ENCODE measurements at places on chromosomes 16 and 17. TPM values are rescaled to one million over a fixed set of nuclear protein-coding genes. Genes with fewer than 3 reads are reported as not detected.

The CCDC78 gene
- 0.93 TPM for total RNA-seq

The GPR179 gene
- total RNA-seq: 0.06 TPM

The PTGES3L gene
- total RNA-seq: 5.8 TPM

The RAB34 gene
- 110 TPM for total RNA-seq

The TAC4 gene
- total RNA-seq: not detected

The LCAT gene
- 10.1 TPM for total RNA-seq

The PRR14 gene
- 18.8 TPM for total RNA-seq

The CCR7 gene
- 0.76 TPM for total RNA-seq

The SP6 gene
- total RNA-seq: 2.3 TPM

The TP53TG3F gene
- total RNA-seq: not detected

The VTN gene
- 5.7 TPM for total RNA-seq

The CDH1 gene
- total RNA-seq: 88.2 TPM

The MFSD11 gene
- total RNA-seq: 43.8 TPM

The KRT25 gene
- total RNA-seq: not detected

The NPW gene
- 7.0 TPM for total RNA-seq

The COG8 gene
- 52.7 TPM for total RNA-seq

The KREMEN2 gene
- total RNA-seq: 2.9 TPM

The RAC3 gene
- total RNA-seq: 11.0 TPM

The MYH8 gene
- total RNA-seq: 1,213 TPM

The LRRC37A3 gene
- total RNA-seq: 16.8 TPM

The PIRT gene
- not detected for total RNA-seq

The MT4 gene
- not detected for total RNA-seq

The RCVRN gene
- not detected for total RNA-seq

Data from metanephros (tissue), 2 donors.